Gastrocnemius medialis (tissue), 4 donors: ENCODE measurements at places on chromosomes 4 and X. TPM values are rescaled to one million over a fixed set of nuclear protein-coding genes. Genes with fewer than 3 reads are reported as not detected.

- no peaks in the 10 kb centered on the region for H3K4me1 ChIP-seq
- H3K27ac ChIP-seq: no peak overlapping the region
- H3K27me3 ChIP-seq: no peaks in the 10 kb centered on the region
- no peak overlapping the region for H3K4me3 ChIP-seq
- H3K36me3 ChIP-seq: no peaks in the 10 kb centered on the region
Observed at GRCh38 chr4:175562111-175562510, 250.0 kb downstream of the GPM6A start.

- H3K27me3 ChIP-seq: no peaks in the 10 kb centered on the region
- H3K4me3 ChIP-seq: no peak overlapping the region
- H3K4me1 ChIP-seq: no peaks in the 10 kb centered on the region
- no peaks in the 10 kb centered on the region for H3K36me3 ChIP-seq
Observed at GRCh38 chr4:127708985-127709384, 21.2 kb upstream of the SLC25A31 start.

IL13RA2 gene
- not detected for total RNA-seq

CFAP299 gene
- total RNA-seq: not detected

IGBP1 gene
- 68.7 TPM for total RNA-seq

PPEF2 gene
- 0.13 TPM for total RNA-seq
